Left lung (tissue), 14 donors: ENCODE measurements at places on chromosomes 13 and 19. TPM values are rescaled to one million over a fixed set of nuclear protein-coding genes. Genes with fewer than 3 reads are reported as not detected.

- DNase-seq = no peak
These were observed 525.8 kb downstream of the MYO16 start for GRCh38 chr13:109154966-109155761.

DNA sequence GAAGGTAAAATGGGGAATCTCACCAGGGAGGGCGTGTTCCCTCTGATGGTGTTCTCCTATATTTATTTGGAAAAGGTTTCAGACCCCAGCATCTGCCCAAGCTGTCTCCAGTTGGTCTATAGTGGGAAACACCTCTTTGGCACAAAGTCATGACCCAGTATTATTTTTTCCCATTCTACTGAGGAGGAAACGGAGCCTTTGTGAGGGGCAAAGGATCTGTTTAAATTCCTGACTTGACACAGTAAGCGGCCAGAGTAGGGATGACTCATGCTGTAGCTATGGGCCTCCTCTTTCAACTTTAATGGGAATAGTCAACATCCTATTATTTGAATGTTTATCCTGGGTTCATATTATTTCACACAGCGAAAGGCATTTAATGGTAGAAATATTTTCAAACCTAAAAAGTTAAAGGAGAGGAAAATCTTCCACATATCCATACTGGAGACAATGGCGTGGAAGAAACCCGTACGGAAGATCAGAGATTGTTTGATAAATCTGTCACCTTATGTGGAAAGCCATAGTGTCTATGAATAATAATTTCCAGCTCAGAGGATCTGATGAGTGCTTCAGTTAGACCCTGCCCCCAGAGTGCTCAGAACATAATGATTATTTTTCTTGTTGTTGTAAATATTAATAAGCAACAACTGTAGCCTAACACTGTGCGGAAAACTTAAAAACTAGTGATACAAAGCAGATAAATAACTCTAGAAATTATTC is 126.0 kb downstream of the FOXO1 start:
- DNase-seq = no peak

GRCh38 chr13:27919934-27920676 is at the start of gene PDX1:
PDX1 (plus strand) TSS chr13:27920000; CDS start chr13:27920139, 139 bp downstream.
- peak; percentile 84 for DNase-seq

DNA sequence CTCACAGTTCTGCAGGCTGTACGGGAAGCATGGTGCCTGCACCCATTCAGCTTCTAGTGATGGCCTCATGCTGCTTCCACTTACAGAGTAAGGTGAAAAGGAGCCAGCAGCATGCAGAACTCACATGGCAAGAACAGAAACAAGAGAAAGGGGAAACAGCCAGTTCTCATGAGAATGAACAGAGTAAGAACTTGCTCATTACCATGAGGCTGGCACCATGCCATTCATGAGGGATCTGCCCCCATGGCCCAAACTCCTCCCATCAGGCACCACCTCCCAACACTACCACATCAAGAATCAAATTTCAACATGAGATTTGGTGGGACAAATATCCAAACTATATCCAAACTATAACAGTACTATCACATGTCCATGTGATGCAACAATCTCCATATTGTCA is 72.1 kb downstream of the KATNAL1 start:
- no peak for DNase-seq

GRCh38 chr19:369256-369655 is 24.7 kb upstream of the MIER2 start:
- no peak for DNase-seq

DNA sequence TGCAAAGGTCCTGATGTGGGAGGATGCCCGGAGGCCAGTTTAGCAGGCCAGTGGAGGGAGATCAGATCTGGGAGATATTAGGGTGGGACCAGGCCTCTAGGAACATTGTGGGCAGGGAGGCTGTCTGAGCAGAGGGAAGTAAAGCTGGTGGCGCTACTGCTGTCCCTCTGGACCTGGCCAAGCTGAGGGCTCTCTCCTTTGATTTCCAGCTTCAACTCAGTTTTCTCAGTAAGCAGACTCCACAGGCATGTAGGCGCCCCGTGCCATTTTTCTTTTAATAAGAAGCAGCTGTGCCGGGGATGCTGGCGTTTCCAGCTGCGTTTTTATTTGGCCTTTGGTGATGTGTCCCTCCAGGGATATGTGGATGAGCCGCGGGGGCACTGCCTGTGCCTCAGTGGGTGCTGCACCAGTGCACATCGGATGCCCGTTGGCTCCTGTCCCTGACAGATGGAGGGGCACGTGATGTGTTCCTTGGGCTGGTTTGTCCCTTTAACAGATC is 6.7 kb downstream of the DNM2 start:
- DNase-seq = no peak

GRCh38 chr19:58395220-58395978 is at the start of gene RNF225:
RNF225 (plus strand) TSS chr19:58395656; CDS start chr19:58396090, 434 bp downstream.
- no peak for DNase-seq

GPR180 gene
- polyA plus RNA-seq = 8.3 TPM

BST2 gene
- 22.4 TPM for polyA plus RNA-seq

DCT gene
- 0.31 TPM for polyA plus RNA-seq
